ENCODE measurements at places on chromosomes 7 and 10. TPM values are rescaled to one million over a fixed set of nuclear protein-coding genes. Genes with fewer than 3 reads are reported as not detected.

TDRD1 gene
- 0.17 TPM for total RNA-seq

POLL gene
- total RNA-seq = 18.3 TPM

NPFFR1 gene
- not detected for total RNA-seq

ABCB4 gene
- total RNA-seq = 3.1 TPM

MYPN gene
- total RNA-seq = not detected

FAM20C gene
- total RNA-seq = 48.8 TPM

NEBL gene
- 5.9 TPM for total RNA-seq

OR2A7 gene
- 4.5 TPM for total RNA-seq

SUN3 gene
- total RNA-seq = not detected

SLC18A2 gene
- 2.0 TPM for total RNA-seq

ITGB8 gene
- 2.9 TPM for total RNA-seq

TMEM26 gene
- total RNA-seq = not detected

ZDHHC6 gene
- total RNA-seq = 29.4 TPM

ZNF3 gene
- total RNA-seq = 14.8 TPM

NPVF gene
- not detected for total RNA-seq

CYP17A1 gene
- total RNA-seq = not detected

WNT2 gene
- total RNA-seq = 1.8 TPM

HTR7 gene
- total RNA-seq = 0.94 TPM

CLDN3 gene
- not detected for total RNA-seq

YAE1 gene
- 11.7 TPM for total RNA-seq

ATG9B gene
- total RNA-seq = not detected

DDC gene
- total RNA-seq = not detected

AVPI1 gene
- 107 TPM for total RNA-seq

HOXA3 gene
- total RNA-seq = 3.4 TPM

CHN2 gene
- total RNA-seq = 13.4 TPM

CCL24 gene
- total RNA-seq = not detected

PITX3 gene
- not detected for total RNA-seq

HECTD2 gene
- 9.6 TPM for total RNA-seq

CUZD1 gene
- 0.49 TPM for total RNA-seq

TMEM176B gene
- total RNA-seq = 43.0 TPM

KEL gene
- total RNA-seq = not detected

KLF6 gene
- total RNA-seq = 134 TPM

PPP2R2D gene
- 27.5 TPM for total RNA-seq

CELF2 gene
- total RNA-seq = 120 TPM

C10orf71 gene
- total RNA-seq = not detected

SPDYE2B gene
- not detected for total RNA-seq

OR6B1 gene
- total RNA-seq = not detected

LIPN gene
- total RNA-seq = not detected

CYP26A1 gene
- total RNA-seq = not detected

NPSR1 gene
- not detected for total RNA-seq

SPDYE9 gene
- not detected for total RNA-seq

DEPP1 gene
- total RNA-seq = 566 TPM

CYREN gene
- total RNA-seq = 30.3 TPM

CPSF4 gene
- total RNA-seq = 23.2 TPM

TRIM50 gene
- total RNA-seq = 1.8 TPM

ZPBP gene
- not detected for total RNA-seq

ZP3 gene
- 20.0 TPM for total RNA-seq

NEUROG3 gene
- not detected for total RNA-seq

BTBD16 gene
- total RNA-seq = not detected

ASB4 gene
- 0.34 TPM for total RNA-seq

ADCYAP1R1 gene
- 3.1 TPM for total RNA-seq

GPR26 gene
- not detected for total RNA-seq

SKIDA1 gene
- total RNA-seq = not detected
